ENCODE measurements at places on chromosomes 5 and 9. TPM values are rescaled to one million over a fixed set of nuclear protein-coding genes. Genes with fewer than 3 reads are reported as not detected.
A peak's percentile ranks its signal among the peaks of the same experiment; 100 is the strongest.

DNA sequence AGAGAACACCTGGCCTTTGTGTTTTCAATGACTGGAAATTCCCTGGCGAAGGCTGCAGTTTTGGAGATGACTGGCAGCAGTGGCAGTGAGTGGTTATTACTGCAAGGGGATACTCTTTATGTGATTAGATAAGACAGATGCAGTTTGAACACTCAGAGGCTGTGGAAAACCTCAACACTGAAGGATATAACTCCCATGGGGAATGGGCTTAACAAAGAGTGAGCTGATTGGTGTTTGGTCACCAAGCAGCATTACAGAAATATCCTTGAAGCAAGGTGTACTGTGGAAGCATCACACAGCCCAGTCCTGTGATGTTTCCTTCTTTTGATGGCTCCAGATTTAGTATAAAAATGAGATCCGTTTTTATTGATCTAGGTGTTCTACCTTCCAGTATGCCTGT lies 490.7 kb upstream of the PTPRD start:
- DNase-seq = no peak

GRCh38 chr5:74122175-74122574 lies 496.2 kb downstream of the ARHGEF28 start:
- DNase-seq = no peak

GRCh38 chr5:17355586-17356346 lies 138.3 kb downstream of the BASP1 start:
- DNase-seq = no peak

- DNase-seq = no peak
These were observed 105.6 kb upstream of the TXNDC8 start for GRCh38 chr9:110443146-110443865.

- no peak for DNase-seq
These were observed 26.9 kb downstream of the TICAM2 start for GRCh38 chr5:115575167-115576070.

- DNase-seq = no peak
These were observed 158.7 kb downstream of the EFNA5 start for GRCh38 chr5:107512029-107512428.

GRCh38 chr5:89353837-89354551 lies 471.0 kb upstream of the MEF2C start:
- DNase-seq = no peak

DNA sequence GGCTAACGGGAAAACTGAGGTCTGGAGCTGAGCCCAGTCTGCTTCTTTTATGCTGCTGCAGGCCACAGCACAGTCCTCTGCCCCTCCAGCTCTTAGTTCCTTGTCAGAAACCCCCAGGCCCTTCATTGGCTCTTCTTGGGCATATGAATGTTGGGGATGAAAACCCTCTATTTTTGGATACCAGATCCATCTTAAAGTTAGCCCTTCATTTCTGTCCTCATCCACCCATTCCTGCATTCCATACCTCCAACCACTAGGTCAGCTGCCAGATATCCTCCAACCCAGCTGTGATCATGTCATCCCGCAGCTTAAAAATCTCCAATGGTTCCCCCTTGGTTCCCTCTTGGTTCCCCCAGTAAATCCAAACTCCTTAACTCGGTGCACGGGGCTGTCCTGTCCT lies 1.8 kb upstream of the SLC25A51 start:
- DNase-seq = no peak

DNA sequence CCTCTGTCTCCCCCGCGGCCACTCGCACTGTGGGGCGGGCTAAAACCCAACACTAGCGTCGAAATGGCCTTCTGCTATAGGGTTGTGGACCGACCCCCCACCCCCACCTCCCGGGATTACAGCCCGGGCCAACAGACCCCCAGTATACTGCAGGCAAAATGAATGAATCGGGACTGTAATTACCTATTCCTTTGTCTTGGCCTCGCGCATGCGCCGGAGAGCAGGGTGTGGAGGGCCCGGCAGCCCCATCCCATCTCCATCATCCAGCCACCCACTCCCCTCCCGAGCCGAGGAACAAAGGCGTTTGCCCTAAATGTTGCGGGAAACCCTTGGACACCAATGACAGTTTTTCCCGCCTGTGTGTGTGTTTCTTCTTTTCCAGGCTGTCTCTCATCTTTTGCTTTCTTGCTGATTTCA lies 1.6 kb downstream of the BASP1 start:
- no peak for DNase-seq

- DNase-seq = no peak
These were observed 106.0 kb downstream of the MVB12B start for GRCh38 chr9:126432659-126433058.

GRCh38 chr9:133845440-133845839 lies 107.3 kb upstream of the SARDH start:
- DNase-seq = no peak

- no peak for DNase-seq
These were observed 97.3 kb downstream of the SIL1 start for GRCh38 chr5:139100825-139101224.

GRCh38 chr5:82100303-82101077 lies 128.7 kb downstream of the ATG10 start:
- no peak for DNase-seq

GRCh38 chr5:10272053-10272874 lies 22.2 kb downstream of the CCT5 start:
- no peak for DNase-seq

GRCh38 chr9:91986248-91986647 lies 36.2 kb upstream of the ROR2 start:
- DNase-seq = no peak

GRCh38 chr9:7237473-7238246 lies 479.9 kb downstream of the KDM4C start:
- DNase-seq = no peak

GRCh38 chr9:127566351-127567001 lies 45.6 kb upstream of the STXBP1 start:
- no peak for DNase-seq

- no peak for DNase-seq
These were observed 8.7 kb upstream of the TLX3 start for GRCh38 chr5:171300358-171300757.

DNA sequence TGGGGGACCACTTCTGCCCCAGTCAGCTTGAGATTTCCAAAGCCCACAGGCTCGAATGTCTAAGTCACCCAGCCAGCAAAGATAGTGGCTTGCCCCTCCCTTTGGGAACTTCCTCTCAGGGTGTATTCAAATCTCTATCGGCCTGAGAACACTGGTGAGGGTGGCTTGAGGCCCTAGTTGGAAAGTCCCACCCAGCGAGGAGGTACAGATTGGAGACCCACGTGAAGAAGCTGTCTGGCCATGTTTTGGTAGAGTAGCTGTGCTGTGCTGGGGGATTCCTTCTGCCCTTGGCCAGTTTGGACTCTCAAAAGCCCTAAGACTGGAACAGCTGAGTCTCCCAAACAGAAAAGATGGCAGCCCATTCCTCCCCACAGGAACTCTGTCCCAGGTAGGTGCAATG lies 172.7 kb upstream of the RIOK2 start:
- no peak for DNase-seq

- DNase-seq = no peak
These were observed 76.2 kb downstream of the DAPK1 start for GRCh38 chr9:87573841-87574342.

- no peak for DNase-seq
These were observed 2.9 kb downstream of the IFNE start for GRCh38 chr9:21479152-21479702.

- DNase-seq = no peak
These were observed 291.5 kb downstream of the SEC61B start for GRCh38 chr9:99513441-99514112.

DNA sequence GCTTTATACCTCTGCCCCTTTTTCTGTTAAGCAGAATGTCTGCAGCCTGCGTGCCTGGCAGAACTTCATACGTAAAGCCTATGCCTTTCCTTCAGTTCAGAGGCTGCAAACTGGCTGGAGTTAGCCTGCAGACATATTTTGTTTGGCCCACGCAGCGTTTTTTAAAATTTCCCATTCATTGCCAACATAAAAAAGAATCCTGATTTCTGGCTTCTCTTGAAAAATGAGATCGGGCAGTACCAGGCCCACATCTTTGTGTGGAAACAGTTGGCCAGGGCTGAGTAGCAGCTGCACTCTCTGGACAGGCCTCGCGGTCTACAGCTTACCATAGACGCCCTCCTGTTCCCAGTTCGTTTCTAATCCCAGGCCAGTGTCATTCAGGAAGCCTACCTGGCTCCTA lies 104.4 kb downstream of the SMARCA2 start:
- DNase-seq = no peak

DNA sequence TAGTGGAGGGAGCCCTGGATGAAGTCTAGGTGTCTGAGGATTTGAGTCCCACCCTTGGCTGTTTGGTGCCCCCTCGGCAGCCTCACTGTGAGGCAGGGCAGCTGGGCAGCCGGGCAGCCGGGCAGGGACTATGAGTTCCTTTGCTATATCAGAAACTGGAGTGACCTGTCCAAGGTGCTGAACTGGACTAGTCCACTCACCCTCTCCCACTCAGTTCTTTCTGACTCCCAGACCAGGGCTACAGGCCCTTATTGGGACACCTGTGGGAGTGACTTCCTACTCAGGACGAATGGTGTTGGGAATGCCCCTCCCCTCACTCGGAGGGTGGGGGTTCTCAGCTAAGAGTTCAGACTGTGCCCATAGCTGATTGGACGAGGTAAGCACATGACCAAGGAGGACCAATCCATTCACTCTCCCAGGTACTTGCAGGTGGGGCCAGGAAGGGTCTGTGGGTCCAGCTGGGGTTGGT lies 34.1 kb upstream of the RAPGEF1 start:
- no peak for DNase-seq

GRCh38 chr5:174834081-174834480 lies 109.7 kb downstream of the MSX2 start:
- no peak for DNase-seq

DNA sequence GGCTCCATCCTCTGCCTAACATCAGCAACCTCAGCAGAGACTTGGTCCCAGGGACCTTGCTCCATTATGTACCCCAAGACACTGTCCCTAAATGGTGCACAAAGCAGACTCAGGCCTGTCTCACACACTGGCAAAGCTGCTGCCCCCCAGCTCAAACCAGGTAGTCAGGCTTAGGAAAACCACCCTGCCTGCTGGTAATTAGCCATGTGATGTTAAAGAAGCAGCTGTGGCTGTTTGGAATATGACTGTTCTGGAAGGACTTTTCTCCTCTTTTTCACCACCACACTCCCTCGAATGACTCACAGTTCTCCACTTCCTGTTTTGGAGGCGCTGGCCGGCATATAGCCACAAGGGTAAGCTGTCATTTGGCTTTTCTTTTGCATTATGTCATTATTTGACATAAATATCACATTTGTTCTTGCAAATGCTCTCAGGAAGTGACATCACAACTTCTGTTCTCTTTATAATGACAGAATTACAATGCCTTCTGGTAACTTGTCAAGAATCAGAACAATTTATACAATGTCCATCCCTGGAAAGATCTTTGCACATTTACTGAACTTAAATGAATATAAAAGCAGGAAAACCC lies 113.9 kb downstream of the SUSD1 start:
- DNase-seq = no peak

DNA sequence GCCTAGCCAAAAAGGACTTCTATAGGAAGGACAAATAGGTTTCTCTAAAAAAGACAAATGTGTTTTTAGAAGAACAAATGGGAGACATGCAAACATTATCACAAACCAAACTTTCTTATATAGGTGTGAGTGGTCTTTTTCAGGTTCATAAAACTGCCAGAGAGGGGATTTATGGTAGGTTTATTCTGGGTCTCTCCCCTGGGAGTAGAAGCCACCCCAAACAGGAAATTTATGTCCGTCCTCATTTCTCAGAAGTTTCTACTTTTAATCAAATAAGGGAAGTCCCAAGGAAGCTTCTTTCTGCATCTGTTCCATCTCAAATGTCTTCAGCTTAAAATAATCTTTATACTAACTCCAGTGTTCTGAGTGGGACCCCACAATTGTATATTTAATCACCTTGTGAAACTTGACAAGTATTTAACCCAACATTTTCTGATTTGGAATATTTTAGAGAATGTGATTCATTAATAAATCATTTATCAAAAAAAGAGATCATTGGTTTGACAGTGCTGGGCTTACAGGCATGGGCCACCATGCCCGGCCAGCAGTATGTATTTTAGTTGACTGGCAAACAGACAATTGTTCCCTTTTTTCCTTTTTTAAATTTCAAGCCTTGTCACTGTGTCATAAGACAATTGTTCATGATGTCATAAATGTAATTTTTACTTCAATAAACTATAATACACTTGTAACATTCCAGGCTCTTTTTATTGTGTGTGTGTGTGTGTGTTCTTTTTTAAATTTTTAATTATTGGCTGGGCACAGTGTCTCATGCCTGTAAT lies 44.6 kb upstream of the GLDC start:
- no peak for DNase-seq

- peak; percentile 15 for DNase-seq
These were observed at the start of gene FGF18 for GRCh38 chr5:171418982-171419687. TSS of gene FGF18 (plus strand) at chr5:171419647. CDS start at chr5:171420200, 553 bp downstream.

DNA sequence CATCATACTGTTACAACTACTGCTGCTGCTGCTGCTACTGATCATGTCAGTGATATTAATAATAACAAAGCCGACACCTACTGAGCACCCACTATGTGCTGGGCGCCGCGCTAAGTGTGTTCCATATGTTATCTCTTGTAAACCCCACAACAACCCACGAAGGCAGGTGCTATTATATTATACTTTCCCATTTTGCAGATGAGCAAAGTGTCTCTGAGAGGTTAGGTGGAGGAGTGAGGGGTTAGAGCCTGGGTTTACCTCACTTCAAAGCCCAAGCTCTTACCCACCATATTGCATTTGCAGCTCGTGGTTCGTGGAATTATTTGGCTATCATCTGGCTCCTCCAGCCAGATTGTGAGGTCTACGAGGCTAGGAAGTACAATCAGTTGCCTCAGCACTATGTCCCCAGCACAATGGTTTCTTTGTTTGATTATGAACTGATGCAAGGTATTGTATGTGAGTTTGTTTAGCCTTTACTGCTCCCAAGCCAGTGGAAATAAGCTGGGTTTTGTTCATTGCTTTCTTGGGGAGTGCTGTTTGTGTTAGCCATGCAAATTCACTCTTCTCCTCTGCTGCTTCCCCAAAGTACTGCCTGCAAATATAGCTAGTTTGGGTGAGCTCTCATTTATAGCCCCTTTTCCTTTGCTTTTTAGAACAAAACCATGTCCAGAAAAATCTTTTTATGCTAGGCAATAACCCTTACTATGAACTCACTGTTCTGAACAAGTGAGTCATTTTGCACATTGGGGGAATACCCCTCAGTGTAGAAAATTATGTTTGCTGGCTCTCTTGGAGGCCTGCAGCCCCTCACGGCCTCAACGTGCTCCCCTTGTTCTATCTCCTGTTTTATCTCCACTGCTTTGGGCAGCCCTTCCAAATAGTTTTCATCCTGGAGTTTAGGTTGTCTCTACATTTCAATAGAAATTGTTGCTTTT lies 47.9 kb downstream of the ALG2 start:
- no peak for DNase-seq

GRCh38 chr5:172479784-172480115 lies 25.4 kb upstream of the SH3PXD2B start:
- no peak for DNase-seq

F2RL1 gene
- total RNA-seq = 3.1 TPM

GADD45G gene
- total RNA-seq = 3.7 TPM

SLC45A2 gene
- not detected for total RNA-seq

HTR4 gene
- total RNA-seq = not detected

C9orf153 gene
- total RNA-seq = 0.77 TPM

TAF1L gene
- total RNA-seq = 0.05 TPM

DOK3 gene
- total RNA-seq = 3.7 TPM

SLC6A7 gene
- not detected for total RNA-seq

DCAF10 gene
- total RNA-seq = 23.6 TPM

ANKS6 gene
- total RNA-seq = 18.1 TPM

SLC22A4 gene
- total RNA-seq = not detected

ARID3C gene
- total RNA-seq = not detected

ADRA1B gene
- not detected for total RNA-seq

GRIA1 gene
- total RNA-seq = not detected
